ENCODE measurements at places on chromosomes 3 and 15.

DNA sequence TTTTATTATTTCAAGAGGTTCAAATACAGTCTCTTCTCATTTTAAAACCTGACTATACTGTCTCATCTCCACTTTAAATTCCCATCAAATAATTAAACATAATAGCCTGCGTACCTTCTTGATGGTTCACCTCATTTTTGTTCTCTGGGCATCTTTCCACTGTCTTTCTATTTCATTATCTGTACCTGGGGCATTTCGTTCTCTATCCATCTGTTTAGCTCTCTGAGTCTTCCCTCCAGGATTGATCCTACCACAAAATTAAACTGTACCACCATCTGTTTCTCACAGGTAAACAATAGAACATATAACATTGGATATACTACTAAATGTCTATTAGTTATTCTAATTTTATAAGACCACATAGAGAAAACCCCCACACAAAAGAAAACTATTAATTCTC is 1331.4 kb downstream of the NSUN3 start:
- DNase-seq = no peak

DNA sequence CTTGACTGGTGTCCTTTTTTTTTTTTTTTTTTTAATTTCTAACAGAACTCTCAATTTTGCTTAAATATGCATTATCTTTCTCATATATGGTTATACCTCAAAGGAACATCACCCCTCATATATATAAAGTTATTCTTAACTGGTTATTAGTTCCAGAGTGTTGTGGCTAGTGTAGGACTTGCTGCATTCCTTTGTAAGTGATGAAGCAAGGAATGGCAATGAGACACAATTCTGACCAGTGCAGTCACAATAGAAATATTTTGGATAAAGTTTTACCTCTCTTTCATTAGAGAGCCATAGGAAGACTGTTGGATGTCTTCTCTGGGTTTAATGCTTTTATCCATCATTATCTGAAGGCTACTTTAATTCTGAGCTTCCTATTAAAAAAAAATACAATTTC is 75.5 kb upstream of the CBLB start:
- DNase-seq = no peak

GRCh38 chr3:114762144-114762543 is 384.9 kb downstream of the ZBTB20 start:
- no peak for DNase-seq

DNA sequence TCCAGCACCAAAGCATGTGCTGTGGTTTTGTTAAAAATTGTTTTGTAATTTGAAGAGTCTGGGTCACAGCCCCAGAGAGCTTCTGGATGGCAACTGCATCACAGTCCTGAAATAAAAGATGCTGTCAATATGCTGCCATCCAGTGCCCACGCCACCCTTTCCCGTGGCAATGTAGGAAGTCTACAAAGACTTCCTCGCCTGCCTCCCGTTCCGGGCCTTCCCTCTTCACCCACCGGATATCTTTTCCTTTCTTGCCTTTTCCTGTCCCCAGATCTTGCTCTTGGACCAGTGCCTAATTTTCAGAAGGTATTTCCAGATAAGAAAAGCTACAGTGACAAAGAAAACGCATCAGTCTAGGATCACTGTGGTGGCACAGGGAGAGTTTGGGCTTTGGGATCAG is 85.3 kb upstream of the RNU6-1 start:
- no peak for DNase-seq

- no peak for DNase-seq
Measured at GRCh38 chr15:29942548-29942947, 120.3 kb upstream of the TJP1 start.

Measured in KG1 (cell line).